ENCODE measurements at places on chromosomes 1 and 21.

GRCh38 chr1:222117809-222118208, 375.9 kb upstream of the DUSP10 start:
- DNase-seq, result no peak

DNA sequence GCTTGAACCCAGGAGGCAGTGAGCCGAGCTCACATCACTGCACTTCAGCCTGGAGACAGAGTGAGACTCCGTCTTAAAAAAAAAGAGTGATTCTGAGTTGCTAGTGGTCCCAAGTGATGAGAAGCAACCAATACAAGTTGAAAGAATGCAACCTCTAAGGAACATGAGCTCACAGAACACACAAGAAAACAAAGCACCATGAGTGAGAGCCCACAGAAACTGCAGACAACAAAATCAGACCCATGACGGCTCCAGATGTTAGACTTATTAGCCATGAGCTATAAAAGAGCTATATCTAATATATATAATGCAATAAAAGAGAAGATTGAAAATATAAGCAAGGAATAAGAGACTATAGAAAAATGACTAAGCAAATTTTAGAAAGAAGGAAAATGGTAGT, 50.0 kb downstream of the MATN1 start:
- DNase-seq, result no peak

DNA sequence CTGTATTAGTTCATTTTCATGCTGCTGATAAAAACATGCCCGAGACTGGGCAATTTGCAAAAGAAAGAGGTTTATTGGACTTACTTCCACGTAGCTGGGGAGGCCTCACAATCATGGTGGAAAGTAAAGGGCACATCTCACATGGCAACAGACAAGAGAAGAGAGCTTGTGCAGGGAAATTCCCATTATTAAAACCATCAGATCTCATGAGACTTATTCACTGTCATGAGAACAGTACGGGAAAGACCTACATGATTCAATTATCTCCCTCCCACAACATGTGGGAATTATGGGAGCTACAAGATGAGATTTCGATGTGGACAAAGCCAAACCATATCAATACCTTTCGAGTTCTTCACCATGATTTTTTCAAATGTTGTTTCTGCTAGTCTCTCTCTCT, 3.7 kb upstream of the CHRM3 start:
- no peak for DNase-seq

GRCh38 chr1:66262208-66262963, 271.6 kb upstream of the SGIP1 start:
- DNase-seq, result no peak

- no peak for DNase-seq
Measured at GRCh38 chr1:100415498-100415778, 63.1 kb downstream of the CDC14A start.

All from activated T-cell treated with anti-CD3 and anti-CD28 coated beads, Interleukin-2, amount 50 U/mL, for 4 hours (primary cell).